ENCODE measurements at places on chromosomes 6 and 20.

- DNase-seq = no peak
Observed at GRCh38 chr6:138521790-138522189, 22.5 kb upstream of the NHSL1 start.

DNA sequence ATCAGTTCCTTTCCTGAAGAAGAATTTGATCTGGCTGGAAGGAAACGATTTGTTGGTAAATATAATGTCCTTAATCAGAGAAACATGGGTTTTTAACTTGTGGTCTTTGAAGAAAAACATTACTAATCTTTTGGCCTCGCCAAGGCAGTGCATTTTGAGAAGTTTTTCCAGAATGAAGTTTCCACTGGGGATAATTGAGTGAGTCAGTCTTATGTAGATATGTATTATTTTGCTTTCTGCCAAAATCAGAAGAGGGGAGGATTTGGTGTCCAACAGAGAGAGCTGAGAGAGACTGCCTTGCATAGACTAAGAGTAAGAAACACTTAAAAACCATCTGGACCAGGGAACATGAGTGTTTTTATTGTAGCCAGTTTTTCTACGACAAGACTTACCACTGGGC, 79.9 kb downstream of the FNDC1 start:
- no peak for DNase-seq

DNA sequence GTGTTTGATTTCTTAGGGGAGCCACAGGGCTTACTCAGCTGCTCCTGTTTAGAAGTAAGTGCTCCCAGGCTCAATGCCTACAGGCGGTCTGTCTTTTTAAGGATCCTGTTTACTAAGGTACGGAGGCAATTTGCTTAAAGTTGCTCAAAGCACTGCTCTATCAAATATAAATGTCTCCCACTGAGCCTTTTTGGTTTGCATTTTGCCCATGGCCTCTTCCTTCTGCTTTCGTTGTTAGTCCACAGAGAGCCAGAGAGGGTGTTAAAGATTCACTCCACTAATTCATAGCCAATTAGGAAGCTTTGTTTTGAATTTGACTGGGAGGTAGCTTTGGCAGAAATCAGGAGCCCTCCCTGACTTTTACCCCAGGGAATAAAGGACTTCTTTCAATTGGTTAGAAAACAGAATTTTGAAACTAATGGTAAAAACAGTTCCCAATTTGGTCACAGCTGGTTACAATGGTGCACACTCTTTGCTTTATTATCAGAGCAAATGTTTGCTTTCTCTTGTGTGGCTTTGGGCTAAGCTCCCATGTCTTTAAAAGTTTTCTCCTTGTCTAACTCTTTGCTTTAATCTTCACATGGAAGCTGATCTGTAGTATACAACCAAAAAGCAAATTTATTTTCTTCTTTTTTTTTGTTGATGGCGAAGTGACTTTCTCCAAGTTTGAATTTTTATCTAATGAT, 126.2 kb downstream of the IMPG1 start:
- no peak for DNase-seq

GRCh38 chr20:11790046-11790445, 127.6 kb upstream of the BTBD3 start:
- DNase-seq = no peak

- DNase-seq = no peak
Observed at GRCh38 chr6:21111093-21111725, 482.3 kb upstream of the SOX4 start.

DNA sequence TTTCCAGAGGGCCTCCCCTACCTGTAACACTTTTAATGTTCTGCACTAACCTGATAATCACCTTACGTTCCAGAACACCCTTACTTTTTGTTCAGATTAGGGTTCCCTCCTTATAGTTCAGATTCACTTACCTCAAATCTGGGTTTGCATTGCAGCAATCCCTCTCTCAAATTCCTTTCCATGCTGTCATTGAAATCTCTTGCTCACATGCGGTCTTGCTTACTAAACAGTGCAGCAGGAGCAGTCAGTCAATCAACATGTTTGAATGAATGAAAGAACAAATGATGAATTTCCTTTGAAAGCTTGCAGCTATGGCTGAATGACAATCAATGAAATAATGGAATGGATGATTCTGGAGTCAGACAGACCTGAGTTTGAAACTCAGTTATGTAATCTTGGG, 200.1 kb downstream of the HIVEP2 start:
- DNase-seq = no peak

- no peak for DNase-seq
Observed at GRCh38 chr6:116266803-116267202, 12.9 kb downstream of the TSPYL1 start.

DNA sequence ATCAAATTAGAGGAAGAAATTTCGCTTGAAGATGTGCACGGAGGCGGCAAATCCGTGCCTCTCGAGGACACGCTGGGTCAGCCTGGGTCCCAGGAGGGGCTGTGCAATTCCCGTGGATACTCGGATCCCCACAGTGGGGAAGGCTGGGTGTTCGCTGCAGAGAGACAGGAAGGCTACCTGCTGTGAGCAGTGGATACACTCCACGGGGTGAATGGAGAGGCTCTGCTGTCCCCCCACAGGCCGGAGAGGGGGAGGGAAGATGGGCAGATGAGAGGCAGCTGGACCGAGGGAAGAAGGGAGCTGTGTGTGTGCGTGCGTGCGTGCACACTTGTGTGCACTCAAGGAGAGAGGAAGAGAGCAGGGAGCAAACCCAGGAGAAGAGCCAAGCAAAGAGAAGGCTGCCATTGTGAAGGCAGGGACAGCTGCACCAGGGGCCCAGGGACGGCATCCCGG, 57.3 kb downstream of the SULF2 start:
- no peak for DNase-seq

DNA sequence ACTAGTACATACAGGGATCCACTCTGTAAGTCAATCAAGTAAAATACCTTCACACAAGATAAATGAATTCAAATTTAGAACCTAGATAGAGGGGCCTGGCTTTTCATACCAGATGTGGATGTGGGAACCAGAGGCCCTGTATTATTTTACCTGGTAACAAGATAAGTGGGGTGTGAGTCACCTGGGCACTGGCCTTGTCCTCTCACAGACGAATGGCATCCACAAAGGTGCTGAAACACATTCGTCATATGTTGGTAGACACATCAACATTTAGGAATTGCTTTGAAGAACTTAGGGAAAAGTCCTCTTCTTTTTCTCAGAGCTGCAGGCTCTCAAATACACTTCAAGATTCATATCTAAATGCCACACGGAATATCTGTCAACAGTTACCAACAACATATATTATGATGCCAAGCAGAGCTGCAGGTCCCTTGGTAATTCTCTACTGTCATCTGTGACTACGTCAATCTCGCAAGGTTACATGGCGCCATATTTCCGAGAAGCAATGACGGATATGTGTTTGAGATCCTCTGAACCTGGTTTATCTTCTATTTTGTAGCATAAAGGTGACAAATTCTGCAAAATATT, 618.6 kb downstream of the EPM2A start:
- no peak for DNase-seq
